ENCODE measurements at places on chromosomes 6 and 20.

GRCh38 chr20:38110525-38111178, 54.4 kb downstream of the TGM2 start:
- DNase-seq, result no peak

GRCh38 chr20:32823078-32823477, 3.3 kb downstream of the MAPRE1 start:
- DNase-seq, result no peak

DNA sequence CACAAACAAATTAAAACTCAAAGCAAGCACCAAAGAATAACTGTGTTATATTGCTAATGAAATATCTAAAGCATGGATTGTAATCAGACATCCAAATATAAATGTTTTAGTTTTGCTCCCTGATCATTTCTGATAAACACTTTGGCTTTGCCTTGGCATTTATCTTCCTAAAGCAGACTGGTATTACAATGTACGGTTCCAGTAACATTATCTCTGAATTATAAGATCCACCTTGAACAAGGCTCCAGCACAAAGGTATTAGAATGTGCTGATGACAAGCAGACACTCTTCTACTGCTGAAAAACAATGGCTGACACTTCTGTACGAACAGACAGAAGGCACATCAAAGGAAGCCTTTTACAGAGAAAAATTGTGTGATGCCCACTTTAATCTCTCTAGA, 74.6 kb downstream of the INSM1 start:
- no peak for DNase-seq

GRCh38 chr6:68649669-68650068, 14.6 kb downstream of the ADGRB3 start:
- no peak for DNase-seq

DNA sequence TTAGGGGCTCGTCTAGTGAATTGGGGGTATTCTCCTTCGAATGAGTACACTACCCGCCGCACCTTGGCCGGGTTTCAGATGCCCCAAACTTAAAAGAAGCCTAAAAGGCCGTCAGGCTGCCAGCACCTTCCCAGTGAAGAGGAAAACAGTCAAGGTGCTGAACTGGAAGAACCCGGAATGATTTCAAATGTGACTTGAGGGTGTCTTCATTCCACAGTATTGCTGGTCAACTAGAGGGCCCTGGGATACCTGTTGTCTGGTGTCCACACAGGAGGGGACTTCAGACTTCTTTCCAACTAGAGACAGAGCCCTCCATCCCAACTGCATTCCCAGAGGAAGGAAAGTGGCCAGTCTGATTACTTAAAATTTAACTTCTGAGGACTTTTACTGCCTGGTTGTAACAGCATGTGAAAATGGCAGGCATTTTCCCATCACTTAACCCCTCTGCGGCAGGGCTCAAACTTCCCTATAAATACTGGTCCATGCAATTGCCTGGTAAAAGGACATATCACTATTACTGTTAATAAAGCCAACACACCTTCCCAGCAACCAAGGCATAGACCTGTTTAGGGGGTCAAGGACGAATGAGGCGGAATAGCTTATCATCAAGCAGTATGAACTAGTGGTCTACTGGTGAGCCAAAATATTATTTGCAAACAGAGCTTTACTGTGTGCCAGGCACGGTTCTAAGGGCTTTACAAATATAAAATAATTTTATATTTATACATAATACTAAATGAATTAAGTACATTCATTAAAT, 651 bp upstream of the SAMHD1 start:
- DNase-seq, result no peak
